ENCODE measurements at places on chromosomes 5 and 9. TPM values are rescaled to one million over a fixed set of nuclear protein-coding genes. Genes with fewer than 3 reads are reported as not detected.

Gene MLANA
- total RNA-seq = 0.04 TPM

Gene SHC3
- total RNA-seq = not detected

DNA sequence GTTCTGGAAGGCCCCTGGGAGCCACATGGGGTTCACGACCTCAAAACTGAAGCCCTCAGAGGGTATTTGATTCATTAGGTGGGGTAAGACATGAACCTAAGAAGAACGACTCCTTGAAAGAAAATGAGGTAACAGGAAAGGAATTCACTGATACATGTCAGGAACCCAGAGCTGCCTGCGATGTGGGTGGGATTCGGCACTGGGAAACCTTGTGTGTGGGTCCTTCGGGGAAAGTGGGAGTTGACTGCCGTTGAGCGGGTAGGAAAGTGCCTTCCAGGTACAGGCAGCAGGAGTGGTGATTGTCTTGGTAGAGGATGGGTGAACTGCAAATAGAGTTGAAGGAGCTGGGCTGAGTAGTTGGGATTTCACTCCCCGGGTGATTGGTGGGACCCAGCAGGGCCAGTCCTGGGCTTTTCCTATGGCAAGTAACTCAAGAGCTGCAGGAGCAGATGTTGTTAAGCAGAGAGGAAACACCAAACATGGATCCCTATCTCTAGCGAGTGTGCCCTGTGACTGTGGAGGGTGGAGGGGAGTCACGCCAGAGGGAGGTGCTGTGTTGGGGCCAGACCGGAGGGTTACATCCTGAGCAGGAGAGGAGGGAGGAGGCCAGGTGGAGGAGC, 30.8 kb downstream of the ANKRD33B start:
- H3K36me3 ChIP-seq = no peaks in the 10 kb centered on the region
- no peaks in the 10 kb centered on the region for H3K27me3 ChIP-seq

Gene RNF208
- total RNA-seq = 0.43 TPM

- peaks cover 10% of the 10 kb centered on the region for H3K4me1 ChIP-seq
- H3K27me3 ChIP-seq = no peaks in the 10 kb centered on the region
- no peak overlapping the region for H3K4me3 ChIP-seq
- no peak overlapping the region for H3K27ac ChIP-seq
- H3K36me3 ChIP-seq = no peaks in the 10 kb centered on the region
- no peak for DNase-seq
These were observed 3.7 kb upstream of the ICE1 start for GRCh38 chr5:5418764-5419163.

Gene GRIN1
- 0.49 TPM for total RNA-seq

DNA sequence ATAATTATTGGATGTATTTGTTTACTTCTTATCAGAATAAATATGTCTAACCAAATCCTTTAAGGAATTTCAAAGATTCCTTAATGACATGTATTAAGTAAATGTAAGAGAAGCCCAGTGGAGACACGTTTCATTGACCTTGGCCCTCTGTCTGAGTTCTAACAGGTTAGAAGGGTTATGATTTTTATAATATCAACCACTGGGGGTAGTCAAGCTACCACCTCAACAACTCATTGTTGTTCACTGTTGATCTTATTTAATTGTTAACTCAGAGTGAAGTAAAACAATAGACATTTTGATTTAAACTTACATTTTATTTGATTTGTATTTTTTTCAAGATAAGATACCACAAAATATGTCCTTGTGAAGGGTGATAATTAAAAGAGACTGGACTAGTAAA, 499.2 kb upstream of the COX7C start:
- no peaks in the 10 kb centered on the region for H3K27me3 ChIP-seq
- H3K4me3 ChIP-seq = no peak overlapping the region
- H3K4me1 ChIP-seq = no peaks in the 10 kb centered on the region
- H3K27ac ChIP-seq = no peak overlapping the region

DNA sequence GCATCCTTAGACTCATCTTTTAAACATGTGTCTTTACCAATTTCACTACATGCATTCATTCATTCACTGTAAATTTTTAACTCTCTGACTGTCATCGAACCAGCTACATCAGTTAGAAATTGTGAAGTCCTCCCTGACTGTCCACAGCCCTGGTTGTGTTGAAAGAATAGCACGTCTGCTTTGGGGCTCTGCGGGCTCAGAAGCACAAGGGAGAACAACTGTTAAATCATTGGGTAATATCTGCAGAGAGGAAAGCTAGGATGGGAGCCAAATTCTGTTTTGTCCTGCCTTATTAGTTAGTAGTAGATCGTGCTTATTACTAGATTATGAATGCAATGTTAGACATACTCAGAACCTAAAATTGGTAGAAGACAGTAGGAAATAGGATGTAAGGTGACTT, 26.3 kb upstream of the FAM120AOS start:
- no peaks in the 10 kb centered on the region for H3K27me3 ChIP-seq
- H3K4me3 ChIP-seq = no peak overlapping the region
- H3K27ac ChIP-seq = no peak overlapping the region
- H3K4me1 ChIP-seq = peaks cover 27% of the 10 kb centered on the region

Gene DMRTA1
- total RNA-seq = 1.4 TPM

DNA sequence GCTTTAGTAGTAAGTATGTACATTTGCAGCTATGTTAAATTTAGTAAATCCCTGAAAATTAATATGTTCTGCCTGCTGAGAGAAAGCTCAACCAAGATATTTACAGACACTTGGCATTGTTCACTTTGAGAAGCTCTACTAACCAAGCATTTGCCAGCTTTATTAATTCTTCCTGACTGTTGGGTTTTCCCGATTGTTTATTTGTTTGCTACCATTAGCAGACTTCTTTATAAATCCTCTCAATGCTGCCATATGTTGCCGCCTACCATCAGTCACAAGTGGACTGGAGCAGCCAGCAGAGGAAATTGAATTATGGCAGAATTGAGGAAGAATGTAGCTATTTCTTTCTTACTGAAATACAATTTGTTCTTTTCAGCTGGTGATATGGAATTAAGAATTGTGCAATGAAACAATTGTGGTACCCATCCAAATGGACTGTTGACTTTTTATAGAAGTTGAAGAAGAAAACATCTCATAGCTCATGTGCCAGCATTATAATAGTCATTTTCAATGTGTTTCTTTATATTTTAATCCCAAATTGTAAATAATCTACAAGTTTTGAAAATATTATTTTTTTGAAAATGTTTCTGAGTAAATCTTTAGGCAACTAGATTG, 588.7 kb upstream of the CDH6 start:
- H3K36me3 ChIP-seq = no peaks in the 10 kb centered on the region
- H3K27me3 ChIP-seq = no peaks in the 10 kb centered on the region
- no peak overlapping the region for H3K27ac ChIP-seq
- DNase-seq = no peak
- H3K4me1 ChIP-seq = no peaks in the 10 kb centered on the region
- no peak overlapping the region for H3K4me3 ChIP-seq

DNA sequence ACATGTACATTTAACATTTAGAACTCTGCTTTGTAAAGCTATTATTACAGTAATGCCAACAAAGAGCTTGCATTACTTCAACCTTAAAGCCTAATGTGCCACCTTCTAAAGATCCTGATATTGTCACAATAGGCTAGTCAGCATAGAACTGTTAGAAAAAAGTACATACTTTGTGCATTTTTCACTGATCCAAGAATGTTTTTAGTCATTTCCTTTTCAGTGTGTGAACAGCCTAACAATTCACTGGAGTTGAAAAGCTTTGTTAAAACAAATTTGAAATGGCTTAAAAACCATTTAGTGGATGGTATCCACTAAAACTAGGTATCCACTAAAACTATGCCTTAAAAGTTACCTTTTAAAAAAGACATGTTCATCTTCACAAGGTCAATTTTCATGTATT, 4.5 kb downstream of the RPS6 start:
- no peak overlapping the region for H3K27ac ChIP-seq
- DNase-seq = no peak
- no peaks in the 10 kb centered on the region for H3K4me1 ChIP-seq

Gene TMEM232
- total RNA-seq = 1.7 TPM

Gene TEX48
- not detected for total RNA-seq

DNA sequence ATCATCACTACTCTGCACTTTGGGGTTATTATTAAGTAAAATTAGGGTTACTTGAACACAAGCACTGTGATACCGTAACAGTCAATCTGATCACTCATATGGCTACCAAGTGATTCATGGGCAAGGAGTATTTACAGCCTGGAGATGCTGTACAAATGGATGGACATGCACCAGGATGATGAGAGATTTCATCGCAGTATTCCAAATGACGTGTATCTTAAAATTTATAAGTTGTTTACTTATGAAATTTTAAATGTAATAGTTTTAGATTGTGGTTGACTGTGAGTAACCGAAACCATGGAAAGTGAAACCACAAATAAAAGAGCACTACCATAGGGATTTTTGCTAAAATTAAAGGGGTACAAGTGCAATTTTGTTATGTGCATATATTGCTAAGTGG, 462.2 kb upstream of the PTGER4 start:
- no peak overlapping the region for H3K27ac ChIP-seq
- H3K27me3 ChIP-seq = no peaks in the 10 kb centered on the region
- no peaks in the 10 kb centered on the region for H3K36me3 ChIP-seq
- DNase-seq = no peak
- H3K4me1 ChIP-seq = peaks cover 24% of the 10 kb centered on the region

DNA sequence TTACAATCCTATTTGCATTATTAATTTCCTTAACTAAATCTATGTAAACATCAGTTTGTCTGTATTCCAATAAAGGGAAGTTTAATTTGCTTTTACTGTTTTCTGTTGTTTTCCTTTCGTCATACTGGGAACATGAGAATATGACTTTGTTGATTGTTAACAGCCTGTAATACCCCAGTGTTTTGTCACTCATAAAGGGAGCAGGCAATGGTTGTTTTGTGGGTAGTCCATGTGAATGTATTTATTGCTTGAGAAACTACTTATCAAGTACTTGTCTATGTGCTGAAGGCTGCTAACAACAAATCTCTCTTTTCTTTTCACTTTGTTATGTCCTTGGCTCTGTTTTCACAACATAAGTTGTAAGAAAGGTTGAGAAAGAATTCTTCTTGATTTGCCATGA, 1070.2 kb upstream of the ACO1 start:
- DNase-seq = no peak
- no peak overlapping the region for H3K27ac ChIP-seq
- no peaks in the 10 kb centered on the region for H3K27me3 ChIP-seq
- no peaks in the 10 kb centered on the region for H3K4me1 ChIP-seq

DNA sequence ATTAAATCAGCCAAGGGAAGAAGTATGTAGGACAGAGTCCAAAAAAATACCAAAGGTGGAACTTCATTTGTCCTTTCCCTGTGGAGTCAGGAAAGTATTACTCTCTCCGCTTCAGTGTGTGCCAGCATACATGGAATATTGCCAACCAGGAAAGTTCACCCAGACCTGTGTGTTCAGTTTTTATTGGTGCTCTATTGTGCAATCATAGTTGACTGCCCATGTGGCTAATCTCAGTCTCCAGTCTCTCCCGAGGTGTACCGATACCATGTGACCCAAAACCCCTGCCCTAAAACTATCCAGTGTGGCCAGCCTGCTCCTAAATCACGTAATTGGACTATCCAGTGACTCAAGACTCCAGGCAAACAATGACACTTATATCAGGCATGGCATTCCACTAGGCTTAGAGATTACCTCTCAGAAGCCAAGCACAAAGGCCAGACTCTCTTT, 38.8 kb downstream of the NFX1 start:
- H3K4me3 ChIP-seq = no peak overlapping the region
- H3K27ac ChIP-seq = no peak overlapping the region
- H3K36me3 ChIP-seq = peaks cover 64% of the 10 kb centered on the region
- DNase-seq = no peak
- no peaks in the 10 kb centered on the region for H3K27me3 ChIP-seq

Gene NEUROG1
- total RNA-seq = not detected

DNA sequence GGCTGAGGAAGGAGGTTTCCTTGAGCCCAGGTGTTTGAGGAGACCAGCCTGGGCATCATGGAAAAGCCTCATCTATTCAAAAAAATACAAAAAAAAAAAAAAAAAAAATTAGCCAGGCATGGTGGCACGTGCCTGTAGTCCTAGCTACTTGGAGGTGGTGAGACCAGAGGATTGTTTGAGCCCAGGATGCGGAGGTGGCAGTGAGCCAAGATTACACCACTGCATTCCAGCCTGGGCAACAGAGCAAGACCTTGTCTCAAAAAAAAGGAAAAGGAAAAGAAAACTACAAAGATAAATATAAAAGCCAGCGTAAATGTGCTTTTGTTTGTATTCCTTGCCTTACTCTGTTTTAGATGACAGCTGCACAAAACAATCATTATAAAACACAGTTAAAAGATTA, 2249.2 kb upstream of the C9orf72 start:
- H3K4me1 ChIP-seq = no peaks in the 10 kb centered on the region
- no peak overlapping the region for H3K4me3 ChIP-seq
- H3K27me3 ChIP-seq = no peaks in the 10 kb centered on the region
- DNase-seq = peak; percentile 31

- no peaks in the 10 kb centered on the region for H3K27me3 ChIP-seq
- no peak overlapping the region for H3K27ac ChIP-seq
- peaks cover 28% of the 10 kb centered on the region for H3K36me3 ChIP-seq
- H3K4me3 ChIP-seq = no peak overlapping the region
- H3K4me1 ChIP-seq = no peaks in the 10 kb centered on the region
These were observed 40.4 kb downstream of the LMBRD2 start for GRCh38 chr5:36111238-36111637.

Gene SLC34A1
- total RNA-seq = not detected

- peaks cover 19% of the 10 kb centered on the region for H3K36me3 ChIP-seq
- H3K4me3 ChIP-seq = peak overlapping the region; percentile 94
- H3K4me1 ChIP-seq = no peaks in the 10 kb centered on the region
- DNase-seq = no peak
- H3K27me3 ChIP-seq = no peaks in the 10 kb centered on the region
These were observed 1.7 kb downstream of the SRD5A1 start for GRCh38 chr5:6634788-6635430.

DNA sequence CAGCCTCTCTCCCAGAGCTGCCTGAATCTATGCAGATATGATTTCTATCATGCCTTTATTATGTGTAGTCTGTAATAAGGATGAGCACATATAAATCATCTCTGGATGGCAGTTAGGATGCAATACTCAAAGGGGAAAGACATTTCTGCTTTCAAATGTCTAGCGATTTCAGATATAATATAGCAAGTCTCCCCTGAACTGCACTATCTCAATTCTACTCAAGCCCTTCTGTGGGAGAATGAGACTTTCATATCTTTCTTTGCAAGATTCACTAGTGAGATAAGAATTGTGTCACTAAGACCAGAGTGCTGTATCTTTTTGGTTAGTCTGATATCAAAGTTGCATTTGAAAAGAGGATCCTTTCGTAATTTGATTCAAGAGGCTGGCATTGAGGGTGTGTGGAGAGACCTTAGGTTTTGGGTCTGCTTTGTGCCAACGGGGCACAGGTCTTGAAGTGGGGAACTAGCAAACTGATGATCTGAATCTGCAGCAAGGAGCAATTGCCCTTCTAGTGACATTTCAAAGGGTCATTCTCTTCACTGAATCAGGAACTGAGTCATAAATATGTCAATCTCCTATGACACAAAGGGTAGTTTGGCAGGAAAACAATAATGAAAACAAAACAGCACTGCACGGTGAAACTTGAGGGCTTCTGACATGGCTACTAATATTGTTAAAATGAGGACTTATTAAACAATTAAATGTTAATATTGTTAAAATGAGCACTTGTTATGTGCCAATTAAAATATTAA, 305.5 kb upstream of the CLINT1 start:
- H3K4me3 ChIP-seq = no peak overlapping the region
- H3K36me3 ChIP-seq = no peaks in the 10 kb centered on the region
- no peak for DNase-seq
- no peak overlapping the region for H3K27ac ChIP-seq
- no peaks in the 10 kb centered on the region for H3K4me1 ChIP-seq

Gene EQTN
- not detected for total RNA-seq

- no peak overlapping the region for H3K4me3 ChIP-seq
- no peaks in the 10 kb centered on the region for H3K36me3 ChIP-seq
- peaks cover 7% of the 10 kb centered on the region for H3K4me1 ChIP-seq
- H3K27me3 ChIP-seq = no peaks in the 10 kb centered on the region
- no peak overlapping the region for H3K27ac ChIP-seq
These were observed 69.3 kb upstream of the DAB2 start for GRCh38 chr5:39494107-39494510.

Gene WNK2
- not detected for total RNA-seq

Gene NR5A1
- not detected for total RNA-seq

Gene STPG3
- total RNA-seq = not detected

Measured in SJCRH30 (cell line).